Iris pigment epithelial cell (primary cell): ENCODE measurements at places on chromosomes 13 and 19.

- peak; percentile 83 for DNase-seq
Measured at GRCh38 chr13:102800145-102801041, 1.5 kb downstream of the BIVM start.

- no peak for DNase-seq
Measured at GRCh38 chr19:13942023-13942684, 3.9 kb upstream of the PODNL1 start.

GRCh38 chr19:1856698-1857603 is 6.4 kb downstream of the KLF16 start:
- peak; percentile 80 for DNase-seq

- DNase-seq, result no peak
Measured at GRCh38 chr19:54558339-54558738, 15.3 kb upstream of the LILRA2 start.

- DNase-seq, result no peak
Measured at GRCh38 chr13:111209613-111210012, 94.5 kb downstream of the ARHGEF7 start.

- DNase-seq, result peak; percentile 77
Measured at GRCh38 chr19:35352448-35353304, 5.0 kb downstream of the FFAR1 start.

DNA sequence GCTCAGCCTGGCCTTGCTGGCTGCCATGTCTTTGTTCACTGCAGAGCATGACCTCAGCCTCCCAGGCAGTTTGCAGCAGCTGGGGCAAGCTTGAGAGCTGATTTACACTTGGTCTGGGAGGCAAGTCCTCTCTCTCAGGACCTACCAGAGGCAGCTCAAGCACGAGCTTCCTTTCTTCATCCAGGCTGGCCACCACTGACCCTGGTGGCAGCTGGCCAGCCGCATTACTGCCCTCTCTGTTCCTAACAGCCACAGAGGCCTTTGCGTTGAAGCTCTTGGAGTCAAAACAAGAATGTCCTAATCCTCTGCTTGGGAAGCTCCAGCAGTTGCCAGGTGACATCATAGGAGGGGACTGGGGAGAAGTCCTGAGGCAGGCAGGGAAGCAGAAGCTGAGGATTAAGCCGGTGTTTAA is 85.7 kb downstream of the NUFIP1 start:
- peak; percentile 91 for DNase-seq

DNA sequence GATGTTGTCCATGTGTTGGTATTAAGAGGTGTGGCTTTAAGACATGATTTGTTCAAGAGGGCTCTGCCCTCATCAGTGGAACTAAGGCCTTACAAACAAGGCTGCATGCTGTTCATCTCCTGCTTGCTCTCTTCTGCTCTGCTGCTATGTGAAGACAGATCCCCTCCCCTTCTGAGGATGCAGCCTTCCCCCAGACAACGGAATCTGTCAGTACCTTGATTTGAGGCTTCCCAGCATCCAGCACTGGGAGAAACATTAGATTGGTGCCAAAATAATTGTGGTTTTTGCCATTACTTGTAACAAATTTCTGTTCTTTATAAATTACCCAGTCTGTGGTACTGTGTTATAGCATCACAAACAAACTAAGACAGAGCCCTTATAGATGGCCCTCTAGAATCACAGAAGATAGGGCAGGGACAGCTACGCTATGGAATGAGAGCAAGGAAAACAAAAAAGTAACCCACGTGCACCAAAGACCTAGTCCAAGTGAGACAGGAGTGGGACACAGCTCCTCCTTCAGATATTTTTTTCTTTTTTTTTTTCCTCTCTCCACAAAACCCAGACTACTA is 151.5 kb upstream of the RXFP2 start:
- no peak for DNase-seq

GRCh38 chr13:95411428-95412040 is 110.3 kb upstream of the ABCC4 start:
- DNase-seq, result no peak
